Posterior vena cava (tissue), 2 donors: ENCODE measurements at places on chromosomes 12 and 14. TPM values are rescaled to one million over a fixed set of nuclear protein-coding genes. Genes with fewer than 3 reads are reported as not detected.

Gene NUP107
- total RNA-seq, result 31.2 TPM

Gene PLEKHD1
- total RNA-seq, result 0.10 TPM

Gene ZNF384
- total RNA-seq, result 40.1 TPM

- DNase-seq, result no peak
Observed at GRCh38 chr12:123894823-123895345, 77.7 kb downstream of the CCDC92 start.

GRCh38 chr14:59187802-59188460 is 536 bp upstream of the DAAM1 start:
- peak; percentile 81 for DNase-seq

GRCh38 chr14:32666308-32666707 is 272.4 kb upstream of the NPAS3 start:
- no peak for DNase-seq

Gene TEAD4
- 14.1 TPM for total RNA-seq

Gene LPAR5
- 3.3 TPM for total RNA-seq

Gene SERPINA12
- total RNA-seq, result not detected

DNA sequence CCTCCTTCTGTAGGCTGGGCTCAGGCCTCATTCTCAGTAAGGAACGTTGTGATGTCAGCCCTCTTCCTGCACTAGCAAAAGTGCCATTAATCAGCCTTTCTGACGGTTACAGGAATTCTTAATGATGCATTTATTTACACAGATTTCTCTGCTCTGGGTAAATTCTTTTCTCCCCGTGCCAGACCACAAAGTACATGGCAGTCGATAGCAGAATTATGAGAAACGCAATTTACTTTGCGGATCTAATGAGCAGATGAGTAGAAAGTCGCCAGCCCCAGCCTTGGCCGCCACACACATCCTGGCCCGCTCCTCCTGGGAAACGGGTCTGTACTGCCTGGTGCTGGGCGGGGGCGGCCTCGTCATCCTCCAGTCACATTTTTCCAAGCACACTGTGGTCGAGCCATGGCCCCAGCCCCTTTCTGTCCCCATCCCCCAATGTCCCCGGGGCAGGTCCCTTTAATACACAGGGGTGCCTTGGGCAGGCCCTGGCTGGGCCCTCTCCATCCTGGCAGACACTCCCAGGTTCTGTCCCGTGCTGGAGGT is 25.9 kb downstream of the NOC4L start:
- peak; percentile 90 for DNase-seq

DNA sequence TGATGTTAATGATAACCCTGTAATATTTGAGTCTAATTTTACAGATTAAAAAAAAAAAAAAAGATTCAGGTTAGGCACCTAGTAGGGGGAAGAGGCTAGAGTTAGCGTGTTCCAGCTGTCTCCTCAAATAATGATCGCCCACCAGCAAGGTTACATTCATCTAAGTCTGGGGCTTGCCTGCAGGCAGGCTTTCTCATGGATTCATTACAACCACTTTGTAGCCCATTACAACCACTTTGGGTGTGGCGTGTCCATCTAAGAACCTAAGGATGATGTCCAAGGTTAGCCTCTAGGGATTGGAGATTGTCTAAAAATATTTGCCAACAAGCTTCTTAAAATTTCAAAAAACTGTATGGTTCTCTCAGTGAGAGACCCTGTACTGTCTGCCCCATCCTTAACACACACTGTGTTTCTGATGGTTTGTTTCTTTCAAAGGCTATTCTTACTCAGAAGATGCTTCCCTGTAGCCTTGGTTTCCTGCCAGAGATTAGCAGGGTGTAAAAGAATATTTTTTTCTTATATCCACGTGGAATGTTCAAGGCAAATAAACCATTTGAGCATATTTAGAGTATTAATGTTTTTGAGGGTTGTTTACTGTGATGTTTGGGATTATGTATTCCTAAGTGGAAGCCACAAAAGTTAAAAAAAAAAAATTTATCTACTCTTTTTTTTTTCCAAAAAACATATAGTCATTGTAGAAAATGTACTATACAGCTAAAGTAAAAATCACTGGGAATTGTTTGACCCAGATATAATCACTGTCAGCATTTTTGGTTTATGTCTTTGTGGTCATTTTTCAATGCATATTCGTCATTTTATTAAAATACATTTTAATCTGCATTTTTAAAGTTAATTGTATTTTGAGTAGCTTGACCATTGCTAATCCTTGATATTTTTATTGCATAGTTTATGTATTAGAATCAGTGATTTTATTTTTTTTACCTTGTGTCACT is 1.7 kb downstream of the DYNC1H1 start:
- DNase-seq, result no peak

DNA sequence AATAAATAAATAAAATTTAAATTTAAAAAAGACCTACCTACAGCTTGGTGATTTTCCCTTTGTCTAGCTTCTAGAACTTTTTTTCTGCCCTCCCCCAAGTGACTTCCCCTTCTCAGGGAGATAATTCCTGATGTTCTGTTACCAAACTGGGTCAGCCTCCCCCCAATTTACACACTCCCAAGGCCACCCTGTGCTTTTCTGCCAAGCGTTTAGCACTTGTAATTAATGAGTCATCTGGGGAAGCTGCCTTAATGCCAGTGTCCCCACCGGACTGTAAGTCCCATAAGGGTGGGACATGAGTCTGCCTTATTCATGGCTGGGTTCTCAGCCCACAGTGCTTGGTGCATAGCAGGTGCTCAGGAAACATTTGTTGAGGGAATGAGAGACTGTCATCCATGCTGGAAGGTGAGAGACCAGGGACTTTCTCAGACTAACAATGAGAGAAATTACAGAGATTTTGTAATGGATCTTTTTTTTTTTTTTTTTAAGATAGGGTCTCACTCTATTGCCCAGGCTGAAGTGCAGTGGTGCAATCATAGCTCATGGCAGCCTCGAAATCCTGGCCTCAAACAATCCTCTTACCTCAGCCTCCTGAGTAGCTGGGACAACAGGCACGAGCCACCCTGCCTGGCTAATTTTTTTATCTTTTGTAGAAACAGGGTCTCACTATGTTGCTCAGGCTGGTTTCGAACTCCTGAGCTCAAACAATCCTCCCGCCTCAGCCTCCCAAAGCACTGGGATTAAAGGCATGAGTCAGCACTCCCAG is 106.8 kb downstream of the PHETA1 start:
- DNase-seq, result no peak

Gene TCHP
- 9.3 TPM for total RNA-seq

Gene FGF6
- not detected for total RNA-seq

DNA sequence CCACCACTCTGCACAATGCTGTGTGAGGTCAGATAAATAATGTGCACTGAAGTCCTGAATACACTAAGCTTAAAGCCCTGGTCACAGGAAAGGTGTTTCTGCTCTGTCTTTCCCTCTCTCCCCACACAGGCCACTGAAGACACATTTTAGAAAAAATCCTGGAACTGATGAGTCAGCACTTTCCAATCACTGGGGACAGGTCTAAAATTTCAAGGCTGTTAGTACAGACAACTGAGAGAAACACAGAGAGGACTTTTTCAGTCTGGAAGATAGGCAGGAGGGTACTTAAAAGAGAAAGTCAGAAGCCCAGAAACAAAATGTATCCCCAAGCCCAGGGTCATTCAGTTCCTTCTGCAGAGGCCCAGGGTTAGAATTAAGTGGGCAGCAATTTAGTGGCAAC is 333.9 kb upstream of the CCDC196 start:
- no peak for DNase-seq

DNA sequence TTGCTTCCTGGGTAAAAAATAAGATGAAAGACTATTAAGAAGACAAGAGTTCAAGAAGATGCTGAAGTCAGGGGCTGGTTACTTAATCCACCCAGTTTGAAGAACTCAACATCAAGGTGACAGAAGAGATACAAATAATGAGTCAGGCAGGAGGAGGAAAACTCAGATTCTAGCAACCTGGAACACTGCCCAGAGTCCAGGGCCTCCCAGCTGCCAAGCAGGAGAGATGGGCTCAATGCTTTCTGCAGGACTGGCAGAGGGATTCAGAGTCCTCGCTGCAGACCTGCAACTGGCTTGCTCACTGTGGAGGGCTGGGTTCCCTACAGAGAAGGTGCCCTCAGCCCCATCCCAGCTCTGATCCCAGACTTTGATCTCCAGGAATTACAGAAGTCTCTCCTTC is 28.6 kb upstream of the CEBPE start:
- DNase-seq, result no peak

DNA sequence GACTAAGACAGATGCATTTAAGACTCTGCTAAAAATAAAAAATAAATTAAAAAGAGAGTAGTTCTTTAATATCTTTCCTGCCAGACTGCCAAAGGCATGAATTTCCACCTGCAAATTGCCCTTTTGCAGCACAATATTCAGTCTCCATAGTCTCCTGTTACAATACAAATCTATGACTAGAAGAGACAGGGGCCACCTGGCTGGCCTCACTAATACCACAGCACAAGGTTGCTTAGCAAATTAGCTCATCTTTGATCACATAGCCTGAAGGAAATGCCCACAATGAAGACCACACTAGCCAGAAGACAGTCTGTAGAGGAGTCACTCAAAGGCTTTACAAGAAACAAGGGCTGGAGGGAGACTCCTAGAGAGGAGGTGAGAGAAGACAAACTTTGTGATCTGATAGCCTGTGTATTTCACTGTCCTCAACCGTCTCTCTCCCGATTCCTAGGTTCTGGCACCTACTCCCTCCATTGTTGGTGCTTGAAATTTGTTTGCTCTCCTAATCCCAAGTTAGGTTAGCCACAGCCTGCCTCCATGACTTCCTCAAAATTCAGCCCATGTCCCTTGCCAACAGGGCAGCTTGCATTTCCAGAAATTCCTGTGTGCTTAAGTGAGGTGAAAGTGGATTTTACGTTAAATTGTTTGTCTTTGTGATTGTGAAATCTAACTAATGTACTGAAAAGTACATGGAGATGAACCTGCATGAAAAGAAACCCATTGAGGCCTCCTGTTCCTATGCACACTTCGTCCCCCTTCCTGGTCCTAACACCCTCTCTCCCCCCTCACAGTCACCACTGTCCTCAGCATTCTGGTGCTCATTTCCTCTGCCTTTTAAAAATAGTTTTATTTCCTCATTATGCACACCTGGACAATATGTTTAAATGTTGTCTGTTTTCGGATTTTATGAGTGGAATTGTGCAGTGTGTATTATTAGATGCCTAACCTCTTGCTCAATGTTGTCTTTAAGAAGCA is 88.7 kb upstream of the PLXNC1 start:
- no peak for DNase-seq

DNA sequence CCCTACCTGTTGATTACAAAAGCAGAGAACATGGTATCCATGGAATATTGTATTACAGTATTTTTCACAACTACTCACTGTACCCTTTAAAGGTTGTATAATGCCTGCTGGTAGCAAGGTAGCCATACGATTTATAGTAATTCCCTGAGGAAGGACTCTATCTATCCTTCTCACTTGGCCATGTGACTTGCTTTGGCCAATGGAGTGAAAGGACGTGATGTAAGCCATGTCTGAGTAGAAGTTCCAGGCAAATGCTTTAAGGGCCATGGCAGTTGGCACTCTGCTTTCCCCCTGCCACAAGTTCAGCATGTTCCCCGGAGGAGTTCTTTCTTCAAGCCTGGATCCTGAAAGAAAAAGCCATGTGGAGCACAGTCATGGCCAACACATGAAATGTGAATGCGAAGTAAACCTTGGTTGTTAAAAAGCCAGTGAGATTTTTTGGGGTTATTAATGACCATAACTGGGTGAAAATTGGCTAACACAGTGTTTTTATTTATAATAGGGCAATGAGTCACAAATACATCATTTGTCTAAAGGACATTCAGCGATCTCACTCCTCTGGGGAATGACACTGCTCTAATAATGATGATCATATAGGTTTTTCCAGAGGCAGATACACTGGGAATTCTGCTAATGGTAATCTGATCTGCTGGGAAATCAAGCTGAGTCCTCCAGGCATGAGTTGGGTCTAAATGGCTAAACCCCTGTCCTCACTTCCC is 67.4 kb upstream of the SLC38A2 start:
- DNase-seq, result no peak

- no peak for DNase-seq
Observed at GRCh38 chr12:131672941-131673887, 37.7 kb upstream of the SFSWAP start.

DNA sequence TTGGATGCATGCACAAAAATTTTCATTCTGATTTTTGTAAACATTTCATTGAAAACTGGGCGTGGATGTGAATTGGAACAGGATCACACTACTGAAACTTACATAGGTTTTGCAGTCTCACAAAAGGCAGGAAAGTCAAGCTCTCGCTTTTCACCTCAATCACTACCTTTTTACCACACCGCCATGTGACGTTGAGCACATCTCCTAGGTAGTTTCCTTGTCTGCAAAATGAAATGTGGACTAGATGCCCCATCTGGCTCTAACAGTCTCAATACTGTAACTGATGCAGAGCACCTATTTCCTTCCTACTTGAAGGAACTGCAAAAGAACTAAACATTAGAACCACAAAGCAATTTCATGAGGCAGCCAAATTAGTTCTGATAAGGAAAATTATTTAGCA is 4.4 kb upstream of the YY1 start:
- DNase-seq, result no peak

Gene INHBE
- total RNA-seq, result not detected
